Omental fat pad (tissue), 4 donors: ENCODE measurements at places on chromosomes 4 and X.

GRCh38 chr4:159353422-159354116 lies 250.7 kb downstream of the RAPGEF2 start:
- DNase-seq = no peak

DNA sequence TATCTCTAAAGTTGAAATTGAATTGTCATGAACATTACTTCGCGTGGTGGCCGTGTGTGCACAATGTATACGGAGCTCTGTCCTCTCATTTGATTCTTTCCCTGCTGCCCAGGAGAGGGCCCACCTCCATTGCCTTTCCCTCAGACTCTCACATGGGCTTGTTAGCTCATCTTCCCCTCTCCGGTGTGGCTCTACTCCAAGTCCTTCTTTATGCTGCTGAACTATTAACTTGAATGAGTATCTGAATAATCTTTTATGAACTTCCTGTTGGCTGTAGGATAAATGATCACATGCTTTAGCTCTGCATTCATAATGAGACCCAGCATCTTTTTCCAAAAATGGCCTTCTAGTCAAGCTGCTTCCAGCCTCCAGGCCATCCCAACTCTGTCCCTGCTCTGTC lies 68.8 kb upstream of the CLNK start:
- DNase-seq = no peak

GRCh38 chr4:45358573-45359506 lies 632.5 kb upstream of the GNPDA2 start:
- no peak for DNase-seq

- no peak for DNase-seq
Observed at GRCh38 chrX:72100051-72100755, 31.5 kb downstream of the RTL5 start.

- no peak for DNase-seq
Observed at GRCh38 chr4:144547678-144548298, 98.2 kb upstream of the HHIP start.
